ENCODE measurements at places on chromosomes 2 and 18. TPM values are rescaled to one million over a fixed set of nuclear protein-coding genes. Genes with fewer than 3 reads are reported as not detected.
A peak's percentile ranks its signal among the peaks of the same experiment; 100 is the strongest.

- no peaks in the 10 kb centered on the region for H3K27me3 ChIP-seq
- no peak for DNase-seq
- no peak overlapping the region for H3K27ac ChIP-seq
- no peaks in the 10 kb centered on the region for H3K36me3 ChIP-seq
Measured at GRCh38 chr2:24743924-24744323, 49.3 kb downstream of the PTRHD1 start.

DNA sequence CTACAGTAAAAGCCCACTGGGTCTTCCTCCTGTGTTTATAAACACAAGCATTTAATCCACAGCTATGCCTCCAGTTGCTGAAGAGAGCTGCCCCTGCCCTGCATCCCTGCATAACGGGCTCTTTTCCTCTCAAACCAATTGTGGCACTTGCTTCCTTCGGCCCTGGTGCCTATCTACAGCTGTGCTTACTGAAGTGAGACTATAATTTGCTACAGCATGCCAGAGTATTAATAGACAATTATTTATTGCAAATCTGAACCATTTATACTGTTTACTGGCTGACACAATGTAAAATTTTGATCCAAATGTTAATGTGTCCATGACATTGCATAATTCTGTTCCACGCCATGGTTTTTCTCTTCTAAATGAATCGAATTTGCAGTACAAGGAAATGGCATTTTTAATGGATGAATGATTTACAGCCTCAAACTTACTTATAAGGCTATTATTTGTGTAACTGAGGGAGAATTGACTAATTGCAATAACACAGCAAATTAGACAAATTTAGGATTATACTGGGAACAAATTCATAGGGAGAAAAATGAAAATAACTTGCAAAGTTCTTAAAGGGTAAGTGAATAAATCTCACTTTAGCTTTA, 457.0 kb upstream of the HNRNPA3 start:
- H3K36me3 ChIP-seq = no peaks in the 10 kb centered on the region
- no peak overlapping the region for H3K4me3 ChIP-seq

- no peaks in the 10 kb centered on the region for H3K27me3 ChIP-seq
- H3K4me1 ChIP-seq = no peaks in the 10 kb centered on the region
- peak overlapping the region; percentile 47 for H3K27ac ChIP-seq
- DNase-seq = peak; percentile 80
Measured at GRCh38 chr2:171553858-171554257, 31.6 kb downstream of the CYBRD1 start.

DNA sequence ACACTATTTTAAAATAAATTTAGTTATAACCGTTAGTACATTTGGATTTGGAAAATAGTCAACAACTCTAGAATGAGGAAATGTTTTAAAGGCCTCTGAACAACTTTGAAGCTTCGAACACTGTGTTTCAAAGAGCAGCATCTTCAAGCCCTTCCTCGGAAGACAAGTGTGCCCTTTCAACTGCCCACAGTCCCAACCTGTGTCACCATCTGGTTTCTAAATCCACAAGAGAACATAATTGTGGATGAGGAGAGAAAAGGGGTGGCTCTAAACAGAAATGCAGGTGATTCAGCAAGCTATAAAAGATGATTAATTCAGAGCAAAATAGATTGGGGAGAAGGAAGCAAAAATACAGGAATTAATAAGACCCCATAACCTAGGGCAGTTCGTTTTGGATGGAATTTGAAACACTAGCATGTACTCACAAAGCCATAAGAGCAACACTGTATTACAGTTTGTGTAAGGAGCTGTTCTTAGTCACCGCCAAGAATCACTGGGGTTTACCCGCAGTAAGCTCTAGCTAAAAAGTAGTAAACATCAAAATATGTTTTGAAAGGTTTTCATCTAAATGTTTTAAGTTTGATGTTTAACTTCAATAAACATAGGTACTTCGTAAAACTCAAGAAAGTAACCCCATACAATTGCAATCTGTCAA, 160.7 kb downstream of the EIPR1 start:
- no peaks in the 10 kb centered on the region for H3K4me1 ChIP-seq
- H3K27me3 ChIP-seq = no peaks in the 10 kb centered on the region
- H3K27ac ChIP-seq = no peak overlapping the region
- no peak for DNase-seq
- H3K4me3 ChIP-seq = no peak overlapping the region

GRCh38 chr2:198782734-198783133, 675.0 kb downstream of the SATB2 start:
- H3K4me1 ChIP-seq = no peaks in the 10 kb centered on the region
- no peak for DNase-seq
- H3K27ac ChIP-seq = no peak overlapping the region
- no peaks in the 10 kb centered on the region for H3K36me3 ChIP-seq
- H3K27me3 ChIP-seq = no peaks in the 10 kb centered on the region

- no peaks in the 10 kb centered on the region for H3K36me3 ChIP-seq
- no peaks in the 10 kb centered on the region for H3K4me1 ChIP-seq
- DNase-seq = no peak
- H3K4me3 ChIP-seq = no peak overlapping the region
- no peak overlapping the region for H3K27ac ChIP-seq
Measured at GRCh38 chr18:28357766-28358401, 181.0 kb upstream of the CDH2 start.

GRCh38 chr2:56671973-56672569, 488.3 kb downstream of the CCDC85A start:
- H3K27me3 ChIP-seq = no peaks in the 10 kb centered on the region
- no peak overlapping the region for H3K27ac ChIP-seq
- H3K36me3 ChIP-seq = no peaks in the 10 kb centered on the region
- H3K4me1 ChIP-seq = no peaks in the 10 kb centered on the region
- DNase-seq = no peak
- no peak overlapping the region for H3K4me3 ChIP-seq

- DNase-seq = peak; percentile 43
- peak overlapping the region; percentile 66 for H3K4me3 ChIP-seq
- peaks cover 89% of the 10 kb centered on the region for H3K27me3 ChIP-seq
- peak overlapping the region; percentile 42 for H3K27ac ChIP-seq
Measured at GRCh38 chr2:10079266-10079869, 843 bp downstream of the CYS1 start.

GRCh38 chr18:10688766-10689165, 162.9 kb downstream of the NAPG start:
- DNase-seq = no peak
- peaks cover 50% of the 10 kb centered on the region for H3K27me3 ChIP-seq
- no peak overlapping the region for H3K27ac ChIP-seq

DNA sequence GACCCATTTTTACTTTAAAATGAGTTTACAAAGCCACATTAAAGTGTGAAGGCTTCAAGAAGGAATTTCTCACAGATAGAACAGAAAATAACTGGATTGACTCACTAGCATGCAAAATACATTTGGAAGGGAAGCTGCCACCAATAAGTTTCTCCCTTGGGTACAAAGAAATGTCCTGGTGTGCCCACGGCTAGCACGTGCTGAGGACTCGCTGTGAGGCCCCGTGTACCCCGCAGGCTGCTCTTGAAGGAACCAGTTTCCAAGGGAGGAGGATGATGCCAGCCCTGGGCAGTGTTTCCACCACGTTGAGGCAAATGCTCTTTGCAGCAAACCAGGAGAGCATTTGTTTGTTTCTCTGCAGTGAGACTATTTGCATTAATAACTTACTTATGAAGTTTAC, 207.3 kb downstream of the SH3RF3 start:
- DNase-seq = no peak
- no peaks in the 10 kb centered on the region for H3K4me1 ChIP-seq
- no peak overlapping the region for H3K4me3 ChIP-seq
- peaks cover 94% of the 10 kb centered on the region for H3K27me3 ChIP-seq
- no peak overlapping the region for H3K27ac ChIP-seq

- no peak overlapping the region for H3K4me3 ChIP-seq
- no peaks in the 10 kb centered on the region for H3K36me3 ChIP-seq
- no peak for DNase-seq
- H3K4me1 ChIP-seq = no peaks in the 10 kb centered on the region
Measured at GRCh38 chr2:102057502-102058292, 65.9 kb downstream of the IL1R2 start.

DNA sequence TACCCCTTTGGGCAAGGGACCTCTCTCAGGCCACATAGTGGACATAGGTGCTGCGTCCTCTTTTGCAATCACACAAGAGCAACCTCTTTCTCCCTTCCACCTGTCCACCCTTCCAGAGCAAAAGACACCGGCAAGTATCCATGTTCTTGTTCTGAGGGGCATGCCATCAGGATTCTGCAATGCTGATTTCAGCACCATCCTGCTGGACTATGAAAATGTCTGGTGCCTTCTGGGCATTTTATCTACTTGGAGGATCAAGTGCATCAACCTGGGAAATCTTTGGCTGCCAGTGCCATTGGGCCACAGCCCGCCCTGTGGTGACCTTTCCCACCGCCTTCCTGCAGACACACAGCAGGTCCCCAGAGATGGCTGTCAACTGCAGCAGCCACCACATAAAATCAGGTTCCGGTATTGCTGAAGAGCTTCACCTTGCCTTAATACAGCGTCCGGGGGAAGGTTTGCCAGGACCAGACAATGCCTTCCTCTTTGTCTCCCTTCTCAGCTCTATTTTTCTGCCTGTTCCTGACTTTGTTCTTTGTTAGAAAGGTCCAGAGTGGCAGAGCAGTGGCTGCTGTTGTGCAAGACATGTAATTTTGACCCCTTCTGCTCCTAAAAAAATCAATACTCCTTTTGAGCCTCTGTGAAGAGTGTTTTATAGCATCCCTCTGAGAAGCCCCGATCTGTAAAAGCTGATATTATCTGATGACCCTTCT, 18.5 kb upstream of the BOD1L2 start:
- no peak overlapping the region for H3K4me3 ChIP-seq
- H3K27ac ChIP-seq = no peak overlapping the region
- no peaks in the 10 kb centered on the region for H3K27me3 ChIP-seq
- H3K36me3 ChIP-seq = no peaks in the 10 kb centered on the region
- no peak for DNase-seq

DNA sequence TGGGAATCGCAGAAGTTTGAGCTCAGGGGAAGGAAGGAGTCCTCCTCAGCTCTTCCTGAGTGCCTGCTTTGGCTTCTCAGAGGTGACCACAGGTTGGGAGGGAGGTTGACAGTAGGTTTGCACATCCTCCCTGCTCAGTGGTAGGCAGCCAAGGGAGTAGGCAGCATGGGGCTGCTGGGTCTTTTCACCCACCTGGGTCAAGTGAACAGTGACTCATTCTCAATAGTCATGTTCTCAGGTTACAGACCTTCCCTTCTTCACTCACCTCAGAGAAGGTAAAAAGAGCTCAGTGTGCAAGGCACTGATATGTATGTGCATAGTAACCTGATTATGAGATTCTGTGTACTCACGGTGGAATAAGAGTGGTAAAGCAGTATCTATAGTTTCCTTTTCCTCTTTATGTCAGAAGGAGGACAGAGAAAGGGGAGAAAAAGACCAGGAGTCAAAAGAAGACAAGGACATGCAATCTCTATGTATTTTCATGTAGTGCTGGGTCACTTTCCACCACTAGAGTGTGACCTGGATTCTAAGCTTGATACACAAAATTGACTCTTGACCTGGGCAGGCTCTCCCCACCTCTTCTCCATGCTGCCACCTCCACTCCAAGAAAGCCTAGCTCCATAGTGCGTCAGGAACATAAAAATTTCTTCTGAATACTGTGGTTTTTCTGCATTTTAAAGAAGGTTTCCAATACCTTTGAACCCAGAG, 36.5 kb upstream of the ASNSD1 start:
- H3K27me3 ChIP-seq = no peaks in the 10 kb centered on the region
- H3K36me3 ChIP-seq = no peaks in the 10 kb centered on the region
- no peak overlapping the region for H3K27ac ChIP-seq
- no peak overlapping the region for H3K4me3 ChIP-seq

GRCh38 chr2:207241198-207241597, 75.5 kb upstream of the KLF7 start:
- H3K27ac ChIP-seq = no peak overlapping the region
- H3K36me3 ChIP-seq = no peaks in the 10 kb centered on the region
- DNase-seq = no peak
- no peaks in the 10 kb centered on the region for H3K4me1 ChIP-seq

GRCh38 chr18:79123948-79124347, 54.8 kb downstream of the ATP9B start:
- no peak overlapping the region for H3K4me3 ChIP-seq
- DNase-seq = no peak
- H3K36me3 ChIP-seq = no peaks in the 10 kb centered on the region
- H3K4me1 ChIP-seq = no peaks in the 10 kb centered on the region
- no peaks in the 10 kb centered on the region for H3K27me3 ChIP-seq
- no peak overlapping the region for H3K27ac ChIP-seq

DNA sequence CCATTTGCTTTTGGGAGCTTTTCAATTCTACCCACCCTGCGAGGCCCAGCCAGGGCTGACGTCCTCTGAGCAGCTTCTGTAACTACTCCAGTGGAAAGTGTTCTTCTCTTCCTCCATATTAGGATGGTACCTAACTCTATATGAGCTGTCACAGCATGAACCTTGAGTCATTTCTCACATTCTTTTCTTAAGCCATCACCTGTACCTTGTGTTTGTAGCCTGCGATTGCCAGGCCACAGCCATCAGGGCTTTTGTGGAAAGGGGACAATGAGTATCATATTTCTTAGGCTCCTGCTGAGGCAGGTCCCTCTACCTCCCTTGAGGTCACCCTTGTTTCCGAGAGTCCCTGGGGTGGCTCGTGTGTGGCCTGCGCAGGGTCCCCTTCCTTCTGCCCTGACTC, 144.5 kb upstream of the DLX2 start:
- no peaks in the 10 kb centered on the region for H3K36me3 ChIP-seq
- H3K4me1 ChIP-seq = peaks cover 56% of the 10 kb centered on the region
- no peak overlapping the region for H3K4me3 ChIP-seq
- no peak overlapping the region for H3K27ac ChIP-seq
- no peak for DNase-seq

GRCh38 chr18:8601277-8602032, 7.8 kb upstream of the RAB12 start:
- no peaks in the 10 kb centered on the region for H3K36me3 ChIP-seq
- no peak for DNase-seq
- peaks cover 49% of the 10 kb centered on the region for H3K27me3 ChIP-seq
- peaks cover 14% of the 10 kb centered on the region for H3K4me1 ChIP-seq
- no peak overlapping the region for H3K27ac ChIP-seq

GRCh38 chr2:239820836-239821693, 204.1 kb downstream of the NDUFA10 start:
- no peaks in the 10 kb centered on the region for H3K36me3 ChIP-seq
- H3K27me3 ChIP-seq = peaks cover 67% of the 10 kb centered on the region
- peaks cover 3% of the 10 kb centered on the region for H3K4me1 ChIP-seq
- no peak for DNase-seq
- no peak overlapping the region for H3K4me3 ChIP-seq

DNA sequence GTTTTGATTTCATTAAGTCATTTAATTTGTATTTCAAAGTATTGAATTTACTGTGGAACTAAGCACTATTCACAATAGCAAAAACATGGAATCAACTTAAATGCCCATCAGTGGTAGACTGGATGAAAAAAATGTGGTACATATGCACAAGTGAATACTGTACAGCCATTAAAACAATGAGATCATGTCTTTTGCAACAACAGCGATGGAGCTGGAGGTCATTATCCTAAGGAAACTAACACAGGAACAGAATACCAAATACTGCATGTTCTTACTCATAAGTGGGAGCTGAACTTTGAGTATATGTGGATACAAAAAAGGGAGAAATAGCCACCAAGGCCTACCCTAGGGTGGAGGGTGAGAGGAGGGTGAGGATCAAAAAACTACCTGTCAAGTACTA, 164.4 kb downstream of the BABAM2 start:
- no peak for DNase-seq
- no peaks in the 10 kb centered on the region for H3K36me3 ChIP-seq
- no peak overlapping the region for H3K4me3 ChIP-seq

The TXNDC2 gene
- not detected for total RNA-seq

The RAX gene
- not detected for total RNA-seq

The IL36A gene
- not detected for total RNA-seq

The MALL gene
- 72.6 TPM for total RNA-seq

The OTOF gene
- total RNA-seq = not detected

The CHRND gene
- total RNA-seq = not detected

The DSG2 gene
- total RNA-seq = 194 TPM

The MSTN gene
- 0.24 TPM for total RNA-seq

The CKAP2L gene
- 42.5 TPM for total RNA-seq

The TTR gene
- 1.7 TPM for total RNA-seq

The PNPT1 gene
- total RNA-seq = 58.5 TPM

The SP110 gene
- total RNA-seq = 107 TPM

Data from Calu3 (cell line).